Activated CD4-positive, alpha-beta T cell treated with anti-CD3 and anti-CD28 coated beads, Interleukin-10, Interleukin-2, amounts not matched to agents 100 ng/mL and 50 ng/mL, durations not matched to agents 16 hours and 8 hours (primary cell): ENCODE measurements at places on chromosomes 3 and 15.

- DNase-seq = peak; percentile 28
Observed at GRCh38 chr15:69126054-69126469, 34.4 kb upstream of the GLCE start.

DNA sequence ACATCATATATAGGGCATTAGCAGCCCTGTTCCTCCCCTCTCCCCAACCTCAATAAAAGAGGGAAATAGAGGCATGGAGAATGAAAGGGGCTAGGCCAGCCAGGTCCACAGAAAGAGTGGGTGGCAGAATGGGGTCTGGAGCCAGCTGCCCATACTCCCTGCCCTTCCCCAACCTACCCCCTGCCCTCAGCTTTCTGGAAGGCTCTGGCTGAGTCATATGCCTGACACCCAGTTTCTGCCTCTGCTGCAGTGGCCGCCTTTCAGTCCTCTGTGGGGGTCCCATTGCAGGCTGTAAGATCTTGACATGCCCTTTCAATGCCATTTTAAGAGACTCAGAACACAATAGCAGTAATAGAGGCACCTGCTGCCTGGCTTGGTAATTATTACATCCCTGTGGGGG, 95.7 kb downstream of the LINGO1 start:
- no peak for DNase-seq

DNA sequence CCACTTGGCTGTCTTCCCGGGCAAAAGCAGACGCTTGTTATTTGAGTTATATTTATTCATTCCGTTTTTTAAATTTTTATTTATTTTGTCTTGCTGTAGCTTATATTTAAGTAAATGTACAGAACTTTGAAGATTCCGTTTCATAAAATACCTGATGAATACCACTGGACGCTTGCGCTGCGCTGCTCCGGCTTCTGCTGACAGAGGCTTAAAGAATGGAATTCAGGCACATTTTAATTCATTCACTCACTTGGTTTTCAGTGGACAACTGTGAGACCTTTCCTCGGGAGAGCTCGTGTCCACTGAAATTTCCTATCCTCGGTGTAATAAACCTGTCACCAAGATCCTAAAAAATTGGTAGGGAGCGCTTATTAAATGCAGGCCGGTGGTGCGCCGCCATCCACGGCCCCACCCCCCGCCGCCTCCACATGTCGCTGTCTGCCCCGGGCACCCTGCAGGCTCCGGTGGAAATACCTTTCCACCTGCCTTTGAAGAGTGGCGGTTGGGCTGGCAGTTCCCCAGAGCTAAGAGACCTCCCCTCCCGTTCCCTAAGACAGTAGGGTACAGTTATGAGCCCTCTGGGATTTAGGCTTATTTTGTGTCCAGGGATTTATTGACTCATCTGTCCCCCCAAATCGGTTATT, 62.5 kb upstream of the UBE2E1 start:
- no peak for DNase-seq

DNA sequence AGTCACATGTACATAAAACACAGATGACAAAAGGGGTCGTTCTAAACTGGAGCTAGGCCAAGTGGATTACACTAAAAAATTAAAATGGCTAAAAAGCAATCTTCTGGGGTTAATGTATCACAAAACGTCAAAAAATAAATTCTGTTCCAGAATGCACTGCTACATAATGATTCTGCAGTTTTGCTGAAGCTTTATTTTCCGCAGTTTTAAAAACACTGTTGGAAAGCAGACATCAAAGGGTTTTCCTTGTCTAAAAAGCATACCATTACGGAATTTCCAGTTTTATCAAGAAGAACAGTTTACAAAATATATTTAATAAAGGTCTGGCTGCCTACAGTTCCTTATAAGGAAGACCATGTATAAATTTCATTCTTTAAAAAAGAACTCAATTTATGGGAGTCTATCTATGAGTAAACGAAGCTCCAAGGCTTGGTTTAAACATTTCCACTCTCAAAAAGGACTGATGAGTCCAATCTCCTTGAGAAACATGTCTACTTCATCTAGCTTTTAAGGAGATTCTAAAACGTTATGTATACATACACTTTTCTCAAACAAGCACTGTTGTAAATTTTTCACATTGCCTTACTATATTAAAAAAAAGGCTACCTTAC, 1.3 kb downstream of the DMXL2 start:
- no peak for DNase-seq

DNA sequence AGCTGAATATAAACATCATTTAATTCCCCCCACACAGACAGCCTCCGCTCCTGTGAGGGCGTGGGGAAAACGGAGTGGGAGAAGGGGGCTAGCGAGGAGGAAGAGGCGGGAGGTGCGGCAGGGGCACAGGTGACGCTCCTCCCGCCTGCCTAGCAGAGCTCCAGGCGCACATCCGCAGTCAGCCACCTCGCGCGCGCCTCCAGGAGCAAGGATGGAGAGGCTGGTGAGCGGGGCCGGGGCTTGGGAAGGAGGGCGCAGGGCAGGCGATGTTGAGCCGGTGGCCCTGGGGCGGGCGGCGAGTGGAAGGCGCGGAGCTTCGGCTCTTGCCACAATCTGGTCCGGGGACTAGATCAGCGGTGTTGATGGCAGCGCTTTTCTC, at the start of gene CD200:
Gene CD200, plus strand, starts transcription at position 155 of the 379 bp plus-strand sequence. Its CDS starts 57 bp downstream, at position 212.
- peak; percentile 68 for DNase-seq

DNA sequence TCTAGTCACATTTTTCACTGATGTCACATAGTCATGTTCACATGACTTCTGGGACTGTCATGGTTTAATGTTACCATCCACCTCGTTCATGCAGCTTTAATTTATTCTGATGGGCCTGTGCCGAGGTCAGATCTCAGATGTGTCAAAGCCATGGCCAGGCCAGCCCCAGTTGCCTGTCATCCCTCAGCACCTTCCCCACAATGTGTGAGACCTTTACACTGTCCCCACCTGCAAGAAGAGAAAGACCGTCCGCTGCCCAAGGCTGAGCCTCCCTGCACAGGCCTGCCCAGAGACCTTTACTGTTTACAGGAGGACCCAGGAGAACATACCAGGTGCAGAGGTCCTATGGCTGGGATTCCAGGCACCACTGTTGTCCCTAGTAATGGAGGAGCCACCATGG, 12.8 kb upstream of the KLF15 start:
- DNase-seq = no peak

DNA sequence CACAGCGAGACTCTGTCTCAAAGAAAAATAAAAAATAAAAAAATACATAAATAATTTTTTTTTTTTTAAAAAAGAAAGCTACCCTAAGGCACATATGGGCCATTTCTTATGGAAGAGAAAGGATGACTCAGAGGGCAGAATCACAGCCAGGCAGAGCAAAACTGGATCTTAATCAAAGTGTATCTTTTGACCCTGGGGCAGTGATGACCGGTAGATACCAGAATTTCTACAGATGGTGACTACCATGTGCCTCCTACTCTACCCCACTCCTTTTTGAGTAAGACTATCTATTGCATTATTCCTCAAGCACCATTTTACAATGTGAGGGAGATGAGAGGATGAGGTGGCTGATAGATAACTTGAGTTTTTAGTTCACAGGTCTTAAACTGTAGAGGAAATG, 26.0 kb downstream of the TARS3 start:
- no peak for DNase-seq

DNA sequence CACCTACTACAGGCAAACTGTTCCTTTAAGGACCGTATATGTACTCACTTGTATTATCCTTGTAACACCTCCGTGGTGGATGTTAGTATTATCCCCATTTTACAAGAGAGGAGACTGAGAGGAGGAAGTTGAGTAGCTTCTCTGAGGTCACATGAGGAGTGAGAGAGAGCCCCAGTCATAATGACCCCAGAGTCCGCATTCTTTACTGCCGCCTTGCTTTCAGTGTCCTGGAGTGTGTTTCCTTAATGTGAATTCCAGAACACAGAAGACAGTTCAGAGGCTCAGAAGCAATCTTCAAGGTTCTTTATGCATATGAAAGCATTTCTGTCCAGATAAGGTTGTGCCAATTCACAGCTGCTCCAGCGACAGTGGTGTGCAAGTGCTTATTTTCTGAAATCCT, 199.2 kb downstream of the CACNA2D3 start:
- DNase-seq = no peak

- peak; percentile 26 for DNase-seq
Observed at GRCh38 chr3:160124224-160124623, 101.0 kb upstream of the C3orf80 start.

GRCh38 chr3:9727041-9727595, 4.4 kb upstream of the BRPF1 start:
- DNase-seq = peak; percentile 67

DNA sequence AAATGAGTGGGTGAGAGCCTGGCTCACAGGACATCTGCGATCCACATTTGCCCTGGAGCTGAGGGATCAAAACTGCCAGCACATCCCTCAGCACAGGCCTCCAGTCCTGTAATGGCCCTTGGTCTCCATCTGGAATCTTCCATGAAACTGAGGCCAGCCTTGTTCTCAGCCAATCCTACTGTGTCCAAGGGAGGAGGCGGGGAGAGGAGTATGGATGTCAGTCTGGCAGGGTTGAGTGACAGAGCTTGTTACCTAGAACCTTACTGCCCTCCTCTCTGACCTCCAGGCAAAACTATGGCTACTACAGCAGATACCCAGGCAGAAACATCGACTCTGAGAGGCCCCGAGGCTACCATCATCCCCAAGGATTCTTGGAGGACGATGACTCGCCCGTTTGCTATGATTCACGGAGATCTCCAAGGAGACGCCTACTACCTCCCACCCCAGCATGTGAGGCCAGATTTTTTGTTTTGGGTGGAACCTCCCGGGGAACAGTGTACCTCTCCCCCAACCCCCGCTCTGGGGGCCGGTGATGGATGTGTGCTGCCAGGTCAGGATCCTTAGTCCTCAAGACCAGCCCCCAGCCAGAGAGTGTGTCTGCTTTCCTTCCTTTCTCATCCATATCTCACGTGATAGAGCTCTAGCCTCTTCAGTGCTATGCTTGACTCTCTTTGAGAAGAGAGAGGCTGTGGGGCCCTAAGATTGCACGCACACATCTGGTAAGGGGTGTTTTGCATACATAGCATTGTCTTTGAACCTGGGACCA, 41.3 kb downstream of the CHDH start:
- no peak for DNase-seq

GRCh38 chr3:167718582-167718981, 16.1 kb downstream of the PDCD10 start:
- peak; percentile 21 for DNase-seq

DNA sequence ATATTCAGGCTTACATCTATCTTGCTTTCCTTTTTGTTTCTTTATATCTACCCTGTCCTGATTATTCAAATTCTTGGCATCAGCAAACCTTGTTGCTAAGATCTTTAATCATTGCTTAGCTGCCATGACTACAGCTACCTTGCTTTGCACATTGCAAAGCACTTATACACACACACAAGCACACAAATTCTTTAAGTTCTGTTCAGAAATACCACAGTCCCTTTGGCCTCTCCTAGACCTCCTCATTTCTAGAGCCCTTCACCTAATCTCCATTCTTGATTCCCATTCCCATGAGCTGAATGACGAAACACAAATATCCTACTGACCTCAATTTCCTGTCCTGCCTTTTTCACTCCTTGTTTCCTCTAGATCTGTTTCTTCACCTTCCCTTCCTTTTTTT, 409.6 kb downstream of the UNC13C start:
- DNase-seq = no peak

DNA sequence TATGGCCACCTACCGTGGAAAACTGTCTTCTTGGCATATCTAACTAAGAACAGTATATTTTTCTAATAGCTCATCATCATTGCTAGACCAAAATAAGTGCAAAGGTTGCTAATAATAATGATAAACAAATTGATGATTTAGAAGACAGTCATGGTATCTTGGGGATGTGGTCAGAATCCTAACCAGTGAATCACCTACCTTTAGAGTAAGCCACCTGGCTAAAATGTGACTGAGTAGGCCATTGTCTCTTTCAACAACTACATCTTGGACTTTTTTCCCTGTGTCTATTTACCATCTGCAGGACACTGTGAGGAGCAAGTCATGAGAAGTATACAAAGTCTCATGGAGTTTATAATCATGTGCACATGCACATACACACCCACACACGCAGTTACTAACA, 273.5 kb upstream of the SEMA6D start:
- no peak for DNase-seq

GRCh38 chr3:42443292-42443691, 32.9 kb upstream of the LYZL4 start:
- DNase-seq = no peak

GRCh38 chr15:59687836-59688235, 1.3 kb downstream of the BNIP2 start:
- DNase-seq = peak; percentile 57

GRCh38 chr15:79154483-79155135, 64.0 kb upstream of the RASGRF1 start:
- DNase-seq = peak; percentile 8

DNA sequence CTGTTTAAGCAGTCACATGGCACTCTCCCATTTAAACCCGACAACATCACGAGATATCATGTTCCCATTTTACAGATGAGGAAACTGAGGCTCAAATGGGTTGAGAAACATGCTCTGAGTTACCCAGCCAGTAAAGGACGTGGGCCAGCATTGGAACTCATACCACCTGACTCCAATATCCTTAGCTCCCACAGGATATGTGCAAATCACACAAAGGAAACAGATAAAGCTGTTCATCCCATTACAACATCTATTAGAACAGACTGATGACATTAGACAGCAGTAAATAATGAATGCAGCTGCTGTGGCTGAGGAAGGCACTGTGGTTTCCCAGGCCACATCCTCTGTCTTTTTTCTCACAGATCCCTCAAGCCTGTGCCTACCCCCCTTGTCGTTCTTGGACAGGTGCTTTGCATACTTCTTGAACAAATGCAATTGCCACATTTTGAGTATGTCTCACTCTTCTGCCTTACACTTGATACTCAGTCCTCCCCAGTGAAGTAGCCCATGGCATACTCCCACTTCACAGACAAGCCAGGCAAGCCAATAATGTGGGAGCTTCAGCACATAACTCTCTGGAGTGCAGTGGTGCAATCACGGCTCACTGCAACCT, 17.7 kb downstream of the FRMD4B start:
- DNase-seq = peak; percentile 37

DNA sequence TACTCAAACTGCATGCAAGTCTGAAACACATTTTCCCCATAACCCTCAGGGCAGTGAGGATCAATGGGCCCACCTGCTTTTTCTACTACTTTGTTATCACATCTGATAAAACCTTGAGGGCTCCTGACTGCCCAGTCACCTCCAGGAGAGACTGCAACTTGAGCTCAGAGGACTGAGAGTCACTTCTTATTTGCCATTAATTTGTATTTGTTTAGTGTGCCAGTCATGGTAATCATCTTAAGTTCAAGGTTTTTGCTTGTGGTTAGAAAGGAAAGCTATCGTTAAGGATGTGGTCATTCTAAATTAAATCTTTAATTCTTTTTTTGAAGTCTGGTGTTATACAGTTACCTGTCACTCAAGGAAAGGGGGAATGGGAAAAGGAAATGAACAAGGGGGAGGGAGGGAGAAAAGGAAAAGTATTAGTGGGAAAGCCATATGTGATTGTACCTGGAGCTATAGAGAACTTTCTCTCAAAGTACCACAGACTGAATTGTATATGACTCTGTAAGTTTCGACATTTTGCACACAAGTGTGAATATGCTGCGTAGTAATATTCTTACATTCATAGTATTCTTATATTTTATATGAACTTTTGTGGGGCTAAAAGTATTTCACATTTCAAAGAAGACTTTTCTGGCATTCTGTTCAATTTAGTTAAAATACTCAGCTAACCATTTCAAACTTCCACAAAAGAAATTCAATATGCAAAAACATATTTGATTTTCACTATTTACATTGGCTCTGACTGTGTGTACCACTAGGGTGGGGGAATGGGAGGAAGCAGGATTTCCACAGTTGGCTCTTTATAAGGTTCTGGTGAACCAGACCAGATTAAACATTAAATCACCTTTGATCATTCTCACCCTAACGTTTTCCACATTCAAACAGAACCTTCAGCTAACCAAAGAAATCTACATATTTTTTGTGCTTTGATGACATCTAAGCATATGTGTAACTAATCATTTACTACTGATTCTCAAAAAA, 166.5 kb upstream of the ATP11B start:
- DNase-seq = no peak
